ENCODE measurements at places on chromosomes 11 and 22.

DNA sequence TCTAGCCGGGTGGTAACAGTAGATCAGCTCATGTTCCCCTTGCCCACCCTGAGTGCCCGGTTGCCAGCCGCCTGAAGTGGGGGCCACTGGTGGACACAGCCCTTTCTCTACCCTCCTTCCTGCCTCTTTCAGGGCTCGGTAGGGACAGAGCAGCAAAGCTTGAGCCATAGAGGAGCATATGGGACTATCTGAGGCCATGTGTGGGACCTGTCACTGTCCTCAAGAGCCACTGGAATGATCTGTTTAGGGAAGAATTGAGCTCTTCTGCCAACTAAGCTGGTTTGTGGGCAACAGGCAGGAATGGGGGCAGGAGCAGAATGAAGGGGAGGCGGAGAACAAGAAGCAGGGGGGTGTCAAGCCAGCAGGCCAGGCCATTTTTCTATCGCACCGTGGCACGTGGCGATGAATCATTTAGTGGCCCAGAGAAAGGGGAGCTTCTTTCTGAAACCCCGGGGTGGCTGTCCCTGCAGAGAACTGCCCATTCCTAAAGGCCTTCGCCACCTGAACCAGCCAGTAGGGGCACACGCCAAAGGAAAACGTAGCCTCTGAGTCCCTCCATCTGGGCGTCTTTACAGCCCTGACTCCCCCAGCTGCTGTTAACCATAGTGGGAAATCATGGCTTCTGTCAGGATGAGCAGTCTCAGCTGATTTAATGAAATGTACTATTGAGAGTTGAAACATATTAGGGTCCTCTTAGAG is 8.8 kb downstream of the ASPHD2 start:
- DNase-seq, result no peak

- peak; percentile 99 for DNase-seq
Measured at GRCh38 chr11:130390071-130390758, 38.2 kb downstream of the ADAMTS8 start.

- DNase-seq, result no peak
Measured at GRCh38 chr11:92286709-92287108, 62.1 kb downstream of the FAT3 start.

DNA sequence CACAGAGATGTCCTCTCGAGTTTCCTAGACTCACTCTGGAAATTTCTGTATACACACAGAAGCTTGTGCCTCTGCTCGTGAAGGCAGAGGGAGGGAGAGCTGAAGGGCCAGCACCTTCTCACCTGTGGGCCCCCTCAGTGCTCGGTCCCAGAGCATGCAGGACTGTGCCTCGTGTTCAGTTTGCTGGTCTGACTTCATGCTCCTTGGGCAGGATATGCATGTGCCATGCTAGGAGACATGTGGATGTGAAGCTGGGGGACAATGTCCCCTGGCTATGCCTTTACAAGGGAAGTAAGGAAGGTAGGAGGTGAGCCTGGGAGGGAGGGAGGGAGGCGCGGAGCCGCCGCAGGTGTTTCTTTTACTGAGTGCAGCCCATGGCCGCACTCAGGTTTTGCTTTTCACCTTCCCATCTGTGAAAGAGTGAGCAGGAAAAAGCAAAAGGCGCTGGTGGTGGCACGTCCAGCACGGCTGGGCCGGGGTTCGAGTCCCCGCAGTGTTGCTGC is 22.6 kb downstream of the NEAT1 start:
- peak; percentile 48 for DNase-seq

- no peak for DNase-seq
Measured at GRCh38 chr11:92875473-92875872, 94.0 kb upstream of the MTNR1B start.

GRCh38 chr11:120184946-120185705 is 25.7 kb upstream of the OAF start:
- DNase-seq, result peak; percentile 48

- no peak for DNase-seq
Measured at GRCh38 chr11:40160418-40160817, 1299.0 kb downstream of the LRRC4C start.

GRCh38 chr11:95426823-95427462 is 195.9 kb upstream of the SESN3 start:
- no peak for DNase-seq

DNA sequence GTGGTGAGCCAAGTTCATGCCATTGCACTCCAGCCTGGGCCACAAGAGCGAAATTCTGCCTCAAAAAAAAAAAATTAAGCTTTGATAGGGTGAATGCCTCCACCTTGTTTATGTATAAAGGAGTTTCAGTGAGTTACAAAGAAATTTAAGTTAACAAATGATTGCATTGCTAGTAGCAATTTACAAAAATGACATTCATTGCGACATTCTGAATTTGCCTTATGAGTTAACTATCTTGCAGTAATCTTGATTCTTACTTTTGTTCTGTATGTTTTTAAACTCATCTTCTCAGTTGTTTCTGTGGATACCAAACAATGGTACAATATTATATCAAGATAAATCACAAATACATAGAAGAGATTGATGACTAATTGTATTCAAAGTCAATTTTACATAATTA is 207.0 kb downstream of the DDX10 start:
- DNase-seq, result no peak

DNA sequence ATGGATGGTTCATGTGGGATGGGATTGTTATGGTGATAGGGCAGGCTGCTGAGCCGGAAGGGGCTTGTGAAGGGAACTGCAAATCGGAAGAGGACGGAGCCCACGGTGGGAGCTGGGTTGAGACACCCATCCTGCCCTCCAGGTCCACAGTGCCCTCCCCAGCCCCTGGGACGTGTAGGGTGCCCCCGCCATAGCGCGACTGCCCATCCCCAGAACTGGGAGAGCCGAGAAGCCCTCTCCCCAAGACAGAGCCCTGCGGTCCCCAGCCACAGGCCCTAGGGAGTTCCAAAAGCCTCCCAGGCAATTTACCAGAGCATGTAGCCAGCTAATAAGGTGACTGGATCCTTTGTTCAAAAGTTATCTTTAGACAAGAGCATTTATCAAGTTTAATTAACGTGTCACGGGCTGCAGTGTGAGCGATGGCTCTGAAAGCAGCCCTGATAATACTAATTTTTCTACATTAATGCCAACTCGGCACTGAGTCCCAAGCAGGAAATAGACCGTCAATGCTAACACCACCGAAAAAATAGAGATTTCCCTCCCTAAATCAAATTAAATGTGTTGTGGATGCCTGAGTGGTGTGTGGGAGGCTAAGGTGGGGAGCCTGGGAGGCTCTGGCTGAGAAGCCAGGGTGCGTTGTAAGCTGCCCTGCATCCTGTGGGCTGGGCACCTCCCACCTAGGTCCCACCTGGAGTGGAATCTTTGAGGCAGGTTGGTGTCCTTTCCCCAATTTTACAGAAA is 76.8 kb upstream of the RTL6 start:
- no peak for DNase-seq

DNA sequence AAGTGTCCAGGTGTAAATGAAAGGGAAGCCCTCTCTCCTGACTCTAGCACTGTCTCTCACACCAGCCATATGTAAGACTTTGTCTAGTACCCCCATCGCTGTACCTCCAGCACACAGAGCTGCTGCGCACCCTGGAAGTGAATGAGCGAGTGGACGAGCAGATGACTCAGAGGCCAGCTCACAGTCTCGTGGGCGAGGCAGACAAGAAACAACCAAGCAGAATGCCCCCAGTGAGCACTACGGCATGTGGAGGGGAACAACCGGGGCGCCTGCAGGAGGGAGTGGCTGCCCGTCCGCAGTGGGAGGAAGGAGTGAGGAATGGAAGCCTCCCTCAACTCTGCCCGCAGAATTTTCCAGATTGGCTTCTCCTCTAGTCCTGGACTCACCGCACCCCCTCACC is 46.4 kb downstream of the MCM5 start:
- DNase-seq, result peak; percentile 95

DNA sequence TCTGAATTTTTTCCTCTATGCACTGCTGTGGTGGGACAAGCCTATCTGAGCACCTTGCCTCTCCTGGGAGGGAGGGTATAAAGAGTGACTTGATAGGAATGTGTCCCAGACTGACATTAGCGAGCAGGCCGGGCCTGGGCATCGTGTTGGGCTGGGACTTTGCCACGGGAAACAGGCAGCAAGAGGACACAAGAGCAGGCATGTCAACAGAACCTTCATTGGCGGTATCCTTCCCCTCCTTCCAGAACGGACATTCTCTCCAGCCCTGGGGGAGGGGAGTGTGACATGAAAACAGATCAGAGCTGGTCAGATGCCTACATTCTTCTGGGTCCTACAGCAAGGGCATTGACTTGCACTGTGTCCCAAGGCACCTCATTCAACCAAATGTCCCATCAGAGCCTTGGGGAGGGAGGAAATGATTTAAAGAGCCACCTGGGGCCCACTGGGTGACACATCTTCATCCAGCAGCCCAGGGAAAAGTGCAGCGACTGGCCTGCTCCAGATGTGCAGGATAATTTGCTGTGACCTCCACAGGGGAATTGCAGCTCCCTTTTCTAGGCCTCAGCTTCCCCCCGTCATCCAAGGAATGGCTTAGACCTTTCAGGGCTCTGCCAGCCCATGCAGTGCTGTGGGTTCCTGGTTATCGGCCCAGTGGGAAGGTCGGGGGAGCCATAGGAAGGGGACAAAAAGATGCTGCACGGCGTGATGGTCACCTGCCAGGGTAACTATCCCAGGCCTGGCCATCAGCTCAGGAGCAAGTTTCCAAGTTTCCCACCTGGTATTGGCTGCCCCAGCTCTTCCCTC is 21.8 kb upstream of the UVRAG start:
- no peak for DNase-seq

DNA sequence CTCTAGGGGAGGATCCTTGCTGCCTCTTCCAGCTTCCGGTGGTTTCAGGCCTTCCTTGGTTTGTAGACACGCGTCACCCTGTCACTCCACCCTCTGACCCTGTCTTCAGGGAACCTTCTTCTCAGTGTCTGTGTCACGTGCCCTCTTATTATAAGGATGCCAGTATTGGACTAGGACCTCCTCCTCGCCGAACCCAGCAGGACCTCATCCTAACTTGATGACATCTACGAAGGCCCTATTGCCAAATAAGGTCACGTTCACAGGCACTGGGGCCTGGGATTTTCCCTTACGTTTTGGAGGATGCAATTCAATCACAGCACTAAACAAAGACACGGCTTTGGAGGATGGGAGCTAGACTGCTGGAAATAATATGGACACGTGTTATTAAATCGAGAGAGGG is 408.7 kb downstream of the BRD1 start:
- no peak for DNase-seq

DNA sequence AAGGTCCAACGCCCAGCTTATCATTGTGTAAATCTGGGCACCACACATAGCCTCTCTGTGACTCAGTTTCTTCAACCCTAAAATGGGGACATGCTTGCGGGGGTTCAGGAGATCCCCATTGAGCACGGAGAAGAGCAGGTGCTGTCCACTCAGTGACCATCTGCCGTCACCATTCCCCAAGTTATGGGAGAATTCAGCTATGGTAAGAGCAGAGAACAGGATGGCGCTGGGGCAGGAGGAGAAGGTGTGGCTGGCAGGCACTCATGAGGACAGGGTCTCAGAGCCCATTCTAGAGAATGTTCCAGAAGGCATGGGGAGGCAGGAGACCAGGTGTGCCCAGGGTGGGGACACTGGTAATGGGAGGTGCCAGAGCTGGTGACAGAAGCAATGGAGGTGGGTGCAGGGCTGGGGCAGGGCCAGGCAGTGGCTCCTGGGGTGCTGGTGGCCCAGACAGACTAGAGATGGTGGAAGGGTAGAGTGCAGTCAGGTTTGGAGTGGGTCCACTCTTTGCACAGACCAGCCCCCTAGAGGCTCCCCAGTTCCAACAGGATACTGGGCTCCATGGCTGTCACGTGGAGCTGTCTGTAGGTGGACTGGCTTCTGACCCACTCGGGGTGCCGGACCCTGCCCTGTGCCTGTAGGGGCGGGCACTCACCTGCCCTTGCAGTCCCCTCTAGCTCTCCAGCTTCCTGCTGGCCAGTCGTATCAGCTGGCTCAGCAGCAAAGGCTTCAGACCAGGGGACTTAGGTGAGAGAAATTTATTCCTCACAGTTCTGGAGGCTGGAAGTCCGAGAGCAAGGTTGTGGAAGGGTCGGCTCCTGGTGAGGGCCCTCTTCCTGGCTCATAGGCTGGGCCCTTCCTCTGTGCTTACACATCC is 84.7 kb downstream of the CDKN1C start:
- DNase-seq, result no peak

GRCh38 chr22:23743303-23743705 is 7.6 kb downstream of the ZNF70 start:
- DNase-seq, result no peak

DNA sequence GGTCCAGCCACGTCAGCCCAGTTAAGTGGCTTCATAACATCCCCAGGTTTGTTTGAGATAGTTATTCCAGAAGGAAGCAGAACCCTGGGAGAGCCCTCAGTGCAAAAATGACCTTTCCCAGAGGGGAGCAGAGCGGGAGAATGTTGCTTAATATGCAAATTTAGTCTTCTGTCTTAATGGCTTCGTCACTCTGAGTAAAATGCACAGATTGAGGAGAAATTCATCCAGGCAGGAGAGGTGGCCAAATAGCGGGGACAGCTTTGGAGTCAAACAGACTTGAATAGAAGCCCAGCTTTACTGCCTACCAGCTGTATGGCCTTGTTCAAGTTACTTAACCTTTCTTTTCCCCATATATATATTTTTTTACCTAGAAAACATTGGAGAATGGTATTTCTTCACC is 12.3 kb upstream of the NRGN start:
- no peak for DNase-seq
